NCI-H1694 (cell line): ENCODE measurements at places on chromosomes 6 and 20.

GRCh38 chr6:104573350-104573749 is 286.4 kb downstream of the HACE1 start:
- DNase-seq: no peak

DNA sequence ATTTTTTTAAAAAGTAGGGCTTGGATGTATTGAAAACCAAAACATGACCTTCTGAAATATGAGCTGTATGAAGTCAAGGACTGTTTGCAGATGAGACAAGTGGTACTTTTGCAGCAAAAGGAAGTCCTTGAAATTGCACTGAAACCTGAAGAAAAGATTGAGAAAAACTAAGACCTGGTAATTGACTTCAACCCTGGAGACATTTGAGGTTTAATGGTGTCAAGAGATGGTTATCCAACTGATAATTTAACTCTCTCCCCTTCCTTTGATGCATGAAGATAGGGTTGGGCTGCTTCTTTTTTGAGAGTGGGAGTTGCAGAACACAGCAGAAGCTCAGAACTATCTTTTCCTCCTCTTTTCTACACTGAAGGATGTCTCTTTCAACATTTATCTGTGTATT is 180.9 kb upstream of the DTNBP1 start:
- DNase-seq: no peak

DNA sequence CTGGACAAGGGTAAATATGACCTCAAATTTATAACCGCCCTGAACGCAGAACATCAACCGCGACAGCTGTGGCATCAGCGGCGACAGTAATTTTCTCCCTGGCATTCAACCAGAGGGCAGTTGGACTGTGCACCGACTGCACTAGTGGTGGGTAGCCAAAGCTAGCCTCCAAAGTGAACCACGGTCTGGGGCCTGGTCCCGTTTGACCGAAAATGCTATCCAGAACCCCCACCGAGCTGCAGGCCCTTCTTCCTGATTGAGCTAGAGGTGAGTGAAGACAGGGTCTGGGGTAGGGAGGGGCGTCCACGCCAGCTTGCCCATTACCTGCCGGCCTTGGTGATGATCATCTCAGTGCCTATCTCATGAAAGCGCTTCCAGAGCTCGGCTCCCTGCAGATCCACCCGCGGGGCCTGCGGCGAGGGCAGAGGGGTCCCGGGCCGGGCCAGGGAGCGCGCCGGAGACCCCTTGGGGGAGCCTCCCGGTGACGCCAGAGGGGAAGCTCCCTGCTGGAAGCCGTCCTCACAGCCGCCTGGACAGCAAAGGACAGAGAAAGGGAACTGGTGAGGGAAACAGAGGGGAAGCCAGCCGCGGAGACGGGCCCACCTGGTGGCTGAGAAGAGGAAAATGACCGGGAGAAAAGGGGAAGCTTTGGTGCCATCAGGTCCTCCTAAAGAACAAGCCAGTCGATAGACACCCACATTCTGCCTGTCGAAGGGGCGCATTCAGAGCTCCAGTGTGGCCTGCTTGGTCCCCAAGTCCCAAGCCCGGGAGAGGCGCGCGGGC is 2.0 kb downstream of the TBX18 start:
- no peak for DNase-seq

DNA sequence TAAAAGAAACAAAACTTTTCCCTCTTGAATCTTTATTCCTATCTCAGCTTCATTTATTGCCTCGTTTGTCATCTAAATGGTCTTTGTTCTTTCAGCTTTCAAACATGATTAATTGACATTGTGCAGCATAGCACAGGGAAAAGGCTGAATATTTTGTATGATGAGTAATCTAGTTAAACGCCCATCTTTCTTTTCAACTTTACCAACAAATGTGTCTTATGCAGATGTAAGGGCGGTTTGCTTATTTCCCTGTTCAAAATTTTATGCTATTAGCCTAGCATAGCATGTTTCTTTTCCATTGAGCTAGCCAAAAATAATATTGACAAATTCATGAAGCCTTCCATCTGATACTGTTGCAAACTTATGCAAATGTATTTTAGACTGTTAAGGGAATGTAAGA is 176.4 kb upstream of the AKAP12 start:
- no peak for DNase-seq

GRCh38 chr6:106163446-106163965 is 77.4 kb downstream of the PRDM1 start:
- DNase-seq: no peak

- DNase-seq: no peak
These were observed 511.0 kb downstream of the CDKAL1 start for GRCh38 chr6:21045135-21045700.
